Fibroblast of skin of right biceps (primary cell): ENCODE measurements at places on chromosomes 3 and 15.

- DNase-seq = peak; percentile 80
Observed at GRCh38 chr15:77402740-77403379, 17.0 kb downstream of the PEAK1 start.

- peak; percentile 98 for DNase-seq
Observed at GRCh38 chr15:50424066-50424890, at the start of gene USP8. Gene USP8 (plus strand): TSS chr15:50424405. CDS start chr15:50439074, 14,669 bp downstream.

DNA sequence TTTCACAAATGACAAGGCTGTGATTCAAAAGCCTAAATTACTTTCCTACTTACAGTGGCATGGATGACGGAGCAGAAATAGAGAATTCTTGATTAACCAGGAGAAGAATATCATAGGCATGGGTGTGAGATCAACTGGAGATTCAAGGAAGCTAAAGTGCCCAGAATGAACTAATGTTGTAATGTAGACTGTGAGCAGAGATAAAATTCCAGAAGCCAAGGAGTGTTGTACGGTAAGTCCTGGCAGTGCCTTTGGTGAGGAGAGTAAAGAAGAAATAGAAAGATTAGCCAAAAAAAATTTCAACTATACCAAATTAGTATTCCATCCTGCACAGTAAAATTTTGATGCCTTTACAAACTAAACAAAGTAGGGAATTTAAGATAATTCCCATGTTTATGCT lies 75.9 kb downstream of the ZBTB20 start:
- no peak for DNase-seq

GRCh38 chr3:169627073-169627472 lies 36.4 kb downstream of the MECOM start:
- DNase-seq = no peak

DNA sequence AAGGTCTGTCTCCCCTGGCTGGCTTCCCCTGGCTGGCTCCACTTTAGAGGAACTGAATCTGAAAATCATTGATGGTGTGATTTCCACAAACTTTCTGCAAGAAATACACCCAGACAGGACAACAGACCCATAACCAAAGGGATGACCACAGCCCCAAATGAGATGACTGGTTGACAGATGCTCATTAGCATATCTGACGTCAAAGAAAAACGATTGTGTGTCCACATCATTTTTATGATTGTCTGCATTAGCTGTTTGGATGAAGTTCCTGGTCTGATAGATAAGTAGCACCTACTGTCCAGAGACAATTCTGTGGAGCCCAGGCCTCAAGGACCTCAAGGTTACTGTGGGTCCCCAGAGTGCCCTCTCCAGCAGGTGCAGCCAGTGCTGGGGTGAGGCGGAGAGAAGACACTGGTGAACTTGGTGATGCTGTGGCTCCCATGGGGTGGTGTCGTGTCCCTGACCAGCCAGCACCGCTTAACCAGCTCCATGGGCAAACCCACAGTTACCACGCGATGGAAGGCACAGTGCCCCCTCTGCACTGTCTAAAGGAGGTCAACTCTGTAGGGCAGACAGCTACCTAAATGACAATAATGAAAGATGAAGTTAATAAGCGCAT lies 127.4 kb downstream of the NSMCE3 start:
- no peak for DNase-seq

DNA sequence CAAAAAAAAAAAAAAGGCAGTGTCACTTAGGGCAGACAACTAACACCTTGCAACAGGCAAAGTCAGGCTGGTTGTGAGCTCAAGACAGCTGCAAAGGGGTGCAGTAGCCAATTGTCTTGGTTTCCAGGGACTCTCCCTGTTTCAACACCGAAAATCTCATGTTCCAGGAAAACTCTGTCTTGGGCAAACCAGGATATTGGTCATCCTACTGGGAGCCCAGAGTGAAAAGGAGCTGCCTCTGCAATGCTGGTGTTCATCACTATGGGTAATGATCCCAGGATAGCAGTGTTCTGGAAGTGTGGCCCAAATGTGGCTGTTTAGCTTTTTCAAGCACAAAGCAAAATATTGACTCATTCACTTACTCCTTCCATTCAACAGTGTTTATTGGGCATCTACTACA lies 82.6 kb downstream of the ARHGAP31 start:
- no peak for DNase-seq
